NK-92 treated with Interleukin-12 subunit alpha and Interleukin-12 subunit beta, amount 100 ng/mL, for 24 hours (cell line): ENCODE measurements at places on chromosomes 6 and 20.

- no peak for DNase-seq
These were observed 7.9 kb downstream of the ZC3H12D start for GRCh38 chr6:149476789-149477455.

- DNase-seq: no peak
These were observed 63.7 kb upstream of the CD2AP start for GRCh38 chr6:47413752-47414422.

DNA sequence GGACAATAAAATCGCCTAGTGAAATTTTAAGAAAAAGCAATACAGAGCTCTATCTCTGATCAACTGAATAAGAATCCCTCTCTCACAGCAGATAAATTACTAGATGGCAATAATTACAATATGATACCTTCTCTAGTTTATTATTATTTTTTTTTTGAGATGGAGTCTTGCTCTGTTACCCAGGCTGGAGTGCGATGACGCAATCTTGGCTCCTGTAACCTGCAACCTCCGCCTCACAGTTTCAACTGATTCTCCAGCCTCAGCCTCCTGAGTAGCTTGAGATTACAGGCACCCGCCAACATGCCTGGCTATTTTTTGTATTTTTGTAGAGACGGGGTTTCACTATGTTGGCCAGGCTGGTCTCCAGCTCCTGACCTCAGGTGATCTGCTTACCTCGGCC, 129.3 kb upstream of the PTCHD4 start:
- DNase-seq: no peak

DNA sequence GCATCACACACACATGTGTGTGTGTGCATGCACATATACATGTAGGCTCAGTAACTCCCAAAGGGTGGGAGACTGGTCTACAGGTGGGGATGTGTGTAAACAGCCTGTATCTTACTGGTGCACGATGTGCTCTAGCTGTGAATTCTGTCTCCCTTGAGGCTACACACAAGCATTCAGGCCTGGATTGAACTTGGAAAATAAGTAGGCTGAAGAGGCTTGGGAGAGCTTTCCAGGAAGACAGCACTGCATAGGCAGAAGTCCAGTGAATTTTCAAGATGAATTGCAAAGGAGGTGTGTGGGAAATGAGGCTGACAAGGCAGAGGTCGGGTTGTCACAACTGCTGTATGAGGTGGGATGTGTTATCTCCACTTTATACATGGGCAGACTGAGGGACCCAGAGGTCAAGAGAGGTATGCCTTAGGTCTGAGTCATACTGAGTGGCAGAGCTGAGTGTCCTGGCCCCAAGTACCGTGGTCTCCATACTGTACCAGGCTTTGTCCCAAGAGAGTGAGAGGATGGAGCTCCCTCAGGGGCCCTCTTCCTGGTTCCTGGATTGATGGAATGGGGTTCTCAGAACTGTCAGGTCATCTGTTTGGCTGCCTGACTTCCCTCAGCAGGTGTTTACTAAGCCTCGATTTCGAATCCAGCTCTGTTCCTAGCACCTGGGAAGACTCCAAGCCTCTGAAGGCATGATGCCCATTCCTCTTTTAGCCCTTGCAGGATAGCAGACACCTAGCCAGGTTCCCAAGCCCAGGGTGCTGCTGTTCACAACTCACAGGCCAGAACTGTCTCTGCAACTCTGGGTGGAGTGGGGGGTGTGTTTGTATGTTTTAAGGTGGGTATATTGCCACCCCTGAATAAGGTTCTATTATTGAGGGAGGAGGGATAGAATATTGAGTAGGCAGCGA, 14.4 kb downstream of the SNPH start:
- DNase-seq: no peak

- DNase-seq: no peak
These were observed 84.5 kb downstream of the IYD start for GRCh38 chr6:150453357-150453756.

GRCh38 chr6:10556992-10557391, 35.8 kb downstream of the GCNT2 start:
- no peak for DNase-seq

DNA sequence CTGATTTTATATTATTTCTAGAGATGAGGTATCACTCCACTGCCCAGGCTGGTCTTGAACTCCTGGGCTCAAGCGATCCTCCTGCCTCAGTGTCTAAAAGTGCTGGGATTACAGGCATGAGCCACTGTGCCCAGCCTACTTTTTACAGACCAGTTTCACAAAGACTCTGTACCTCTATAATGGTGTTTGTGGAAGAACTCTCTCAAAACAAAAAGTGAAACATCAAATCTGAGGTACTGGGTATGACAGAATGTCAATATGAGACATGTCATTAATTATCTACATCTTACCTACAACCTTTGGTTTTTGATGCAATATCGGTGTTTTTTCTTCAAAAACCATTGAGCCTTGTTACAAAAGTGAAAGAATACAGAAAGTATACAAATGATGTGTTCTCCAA, 49.4 kb upstream of the MCM9 start:
- no peak for DNase-seq

DNA sequence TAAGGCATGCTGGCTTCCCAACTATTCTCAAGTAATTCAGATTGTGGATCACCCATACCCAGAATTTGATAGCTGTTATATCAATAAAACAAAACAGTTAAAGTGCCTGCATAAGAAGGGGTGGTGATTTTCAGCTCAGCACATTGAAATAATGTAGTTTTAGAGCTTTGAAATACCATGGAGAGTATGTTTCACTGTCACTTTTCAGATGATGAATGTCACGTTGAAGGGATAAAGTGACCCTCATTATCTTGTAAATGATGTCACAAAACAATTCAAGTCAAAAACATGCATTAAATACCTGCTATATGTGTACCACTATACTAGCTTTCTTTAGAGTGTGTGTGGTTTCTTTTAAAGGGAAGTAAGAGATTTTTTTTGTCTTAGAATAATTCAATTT, 27.6 kb downstream of the MLIP start:
- no peak for DNase-seq

GRCh38 chr6:71134929-71135642, 153.5 kb upstream of the OGFRL1 start:
- no peak for DNase-seq

DNA sequence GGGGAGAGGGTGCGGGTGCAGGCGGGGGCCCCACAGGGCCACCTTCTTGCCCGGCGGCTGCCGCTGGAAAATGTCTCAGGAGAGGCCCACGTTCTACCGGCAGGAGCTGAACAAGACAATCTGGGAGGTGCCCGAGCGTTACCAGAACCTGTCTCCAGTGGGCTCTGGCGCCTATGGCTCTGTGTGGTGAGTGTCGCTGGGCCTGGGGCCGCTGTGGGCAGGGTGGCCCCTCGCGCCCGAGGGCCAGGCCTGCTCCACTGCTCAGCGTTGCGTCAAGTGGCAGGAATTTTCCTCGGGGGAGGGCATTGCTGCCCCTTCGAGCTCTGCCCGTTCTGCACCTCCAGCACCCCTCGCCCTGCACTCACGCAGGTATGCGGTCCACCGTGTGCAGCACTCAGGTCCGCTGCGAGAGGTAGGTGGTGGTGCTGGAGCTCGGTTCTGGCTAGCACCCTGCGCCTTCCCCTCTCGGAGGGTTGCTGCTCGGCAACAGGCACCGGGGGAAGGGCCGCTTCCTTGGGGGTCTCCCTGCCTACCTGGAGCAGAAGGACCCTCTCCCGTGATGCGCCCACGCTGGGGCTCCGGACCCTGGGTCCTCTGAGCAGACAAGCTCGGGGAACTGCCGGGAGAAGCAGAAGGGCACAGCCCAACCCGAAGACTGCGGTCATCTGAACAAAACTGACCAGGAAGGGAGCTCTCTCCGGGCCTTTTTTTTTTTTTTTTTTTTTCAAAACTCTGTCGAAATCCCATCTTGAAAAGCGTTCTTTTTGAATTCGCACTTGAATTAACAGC, 674 bp downstream of the MAPK14 start:
- peak; percentile 51 for DNase-seq

DNA sequence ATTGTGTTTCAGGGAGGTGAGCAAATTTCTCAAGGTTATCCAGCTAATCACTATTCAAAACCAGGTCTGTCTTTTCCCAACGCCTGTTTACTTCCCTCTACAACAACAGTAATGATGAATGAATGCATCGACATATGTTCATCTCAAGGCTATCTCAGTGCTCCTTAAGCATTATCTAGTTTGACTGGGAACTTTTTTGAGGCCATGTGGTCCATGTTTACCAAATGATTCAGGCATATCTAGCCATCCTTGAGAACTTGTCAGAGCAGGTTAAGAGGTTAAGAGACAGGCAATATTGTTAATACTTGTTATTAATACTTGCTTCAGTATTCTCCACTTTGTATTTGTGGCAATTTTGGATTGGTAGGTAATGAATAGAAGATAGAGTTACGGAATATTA, 1038.4 kb upstream of the FLRT3 start:
- DNase-seq: no peak

DNA sequence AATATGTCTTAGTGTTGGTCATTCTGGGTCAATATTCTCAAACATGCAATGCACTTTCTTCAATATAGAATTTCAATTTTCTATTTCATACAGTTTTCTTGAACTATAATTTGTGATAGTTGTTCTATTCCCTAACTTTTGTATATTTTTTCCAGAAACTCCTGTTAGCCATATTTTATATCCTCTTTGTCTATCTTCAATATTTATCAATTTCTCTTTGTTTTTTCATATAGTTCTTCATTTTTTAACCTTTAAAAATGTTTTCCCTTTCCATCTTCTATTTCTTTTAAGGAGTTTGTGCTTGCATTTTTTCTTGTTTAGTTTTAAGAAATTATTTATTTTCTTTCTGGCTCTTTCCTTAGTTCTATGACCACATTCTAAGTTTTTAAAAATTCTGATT, 42.0 kb upstream of the MBOAT1 start:
- no peak for DNase-seq

DNA sequence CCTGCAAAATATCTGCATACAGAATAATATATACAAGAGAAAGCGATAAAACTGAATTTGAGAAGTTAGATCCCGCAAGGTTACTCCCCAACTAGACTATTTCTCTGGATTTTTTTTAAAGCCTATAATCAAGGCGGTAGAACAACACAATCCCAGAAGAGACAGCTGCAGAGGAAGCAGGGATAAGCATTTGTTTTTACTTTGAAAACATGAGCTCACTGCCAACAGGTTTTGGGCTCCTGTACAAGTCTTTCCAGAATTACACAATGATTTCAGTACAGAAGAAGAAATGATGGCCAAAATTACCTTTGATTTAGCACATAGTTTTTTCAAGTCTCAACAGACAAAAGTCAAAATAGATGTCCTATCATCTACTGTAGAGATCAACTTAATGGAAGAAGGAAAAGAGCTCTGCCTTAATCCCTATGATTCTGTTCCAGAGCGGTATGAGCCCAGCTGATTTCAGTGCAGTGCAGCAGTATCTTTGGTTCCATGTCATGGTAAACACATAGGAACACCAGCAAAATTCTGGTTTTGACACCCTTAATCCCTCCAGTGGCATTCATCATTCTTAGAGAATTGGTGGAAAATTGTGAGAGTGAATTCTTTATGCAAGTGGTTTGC, 304.3 kb downstream of the HDGFL1 start:
- DNase-seq: no peak

DNA sequence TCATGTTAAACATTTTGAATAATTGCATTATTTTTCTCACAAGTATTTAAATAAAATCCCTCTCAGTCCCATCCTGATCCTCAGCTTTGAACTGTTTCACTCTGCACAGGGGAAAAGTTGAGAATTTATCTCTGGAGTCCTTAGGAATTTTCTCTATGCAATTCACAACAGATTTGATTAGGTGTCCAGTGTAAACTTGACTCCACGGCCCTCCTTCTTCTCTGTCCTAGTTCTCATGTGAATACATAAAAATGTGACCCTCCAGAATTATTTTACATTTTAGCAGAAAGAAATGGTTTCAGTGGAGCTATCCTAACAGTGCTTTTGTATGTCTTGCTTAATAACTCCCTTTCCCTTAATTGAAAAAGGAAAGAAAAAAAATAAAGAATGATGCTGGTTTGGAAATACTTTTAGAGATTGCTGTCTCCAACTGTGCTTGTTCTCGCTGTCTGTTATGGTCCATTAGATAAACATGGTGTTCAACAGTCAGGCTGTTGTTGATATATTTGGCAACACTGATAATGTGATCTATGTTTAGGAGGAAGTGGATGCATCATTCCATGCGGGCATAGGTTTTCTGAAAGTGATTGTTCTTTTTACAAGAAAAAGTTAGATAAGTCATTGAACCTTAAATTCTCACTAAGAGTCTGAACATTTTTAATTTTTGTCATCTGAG, 599.4 kb upstream of the CITED2 start:
- DNase-seq: no peak

GRCh38 chr6:109083657-109084056, 11.0 kb downstream of the SESN1 start:
- no peak for DNase-seq

DNA sequence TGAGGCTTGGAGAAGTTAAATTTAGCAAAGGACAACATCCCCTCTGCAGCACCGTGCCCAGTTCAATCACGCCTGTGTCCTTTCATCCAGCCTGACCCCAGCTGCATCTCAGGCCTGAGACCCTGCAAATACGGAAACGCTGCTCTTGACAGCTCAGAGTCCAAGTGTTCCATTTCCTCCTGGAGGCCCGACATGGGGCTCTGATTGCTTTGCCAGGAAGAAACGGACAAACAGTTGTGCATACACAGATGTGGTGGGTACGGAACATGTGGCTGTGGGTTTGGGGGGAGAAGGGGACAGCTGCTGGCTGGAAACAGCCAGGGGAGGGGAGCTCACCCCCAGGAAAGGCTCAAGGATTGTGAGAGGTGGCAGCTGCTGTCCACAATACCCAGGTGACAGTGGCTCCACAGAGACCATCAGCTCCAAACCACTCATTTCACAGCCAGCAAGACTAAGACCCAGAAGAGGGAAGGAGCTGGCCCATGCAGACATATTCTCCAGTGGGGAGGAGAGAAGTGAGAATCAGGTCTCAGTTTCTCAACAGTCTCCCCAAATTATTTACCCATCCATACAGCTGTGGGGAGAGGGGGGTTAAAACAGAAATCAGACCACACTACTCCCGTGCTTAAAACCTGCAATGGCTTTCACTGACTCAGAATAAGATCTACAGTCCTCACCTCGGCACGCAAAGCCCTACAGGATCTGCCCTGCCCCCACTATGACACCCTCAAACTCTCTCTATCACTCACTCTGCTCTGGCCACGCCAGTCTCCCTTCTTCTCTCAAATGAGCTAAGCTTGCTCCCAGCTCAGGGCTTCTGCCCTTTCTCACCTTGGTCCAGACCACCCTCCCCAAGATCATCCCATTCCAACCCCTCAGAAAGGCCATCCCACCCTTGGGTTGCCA, 89.1 kb downstream of the PREX1 start:
- peak; percentile 25 for DNase-seq

DNA sequence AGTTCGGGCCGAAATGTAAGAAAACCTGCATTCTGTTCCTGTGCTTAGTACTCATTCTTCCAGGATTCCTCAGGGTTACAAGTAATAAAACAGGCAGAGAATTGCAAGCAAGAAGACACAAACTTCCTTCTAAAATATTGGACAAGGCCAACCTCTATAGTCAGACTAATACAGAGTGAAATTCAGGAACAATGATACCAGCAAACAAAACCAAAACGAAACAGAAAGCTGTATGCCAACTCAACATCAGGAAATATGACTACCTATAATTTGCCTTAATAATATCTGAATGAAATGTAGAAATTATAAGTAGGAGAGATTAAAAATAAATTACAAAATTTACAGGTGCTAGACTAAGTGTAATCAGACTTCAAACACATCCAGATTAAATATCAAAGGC, 238.8 kb downstream of the HIVEP2 start:
- no peak for DNase-seq

- DNase-seq: no peak
These were observed 1.9 kb downstream of the CITED2 start for GRCh38 chr6:139372326-139373153.

- no peak for DNase-seq
These were observed 108.4 kb downstream of the FOXF2 start for GRCh38 chr6:1497761-1498105.
